ENCODE measurements at places on chromosomes 2 and 18.

- no peak for DNase-seq
Measured at GRCh38 chr2:236601316-236602202, 31.9 kb downstream of the ACKR3 start.

DNA sequence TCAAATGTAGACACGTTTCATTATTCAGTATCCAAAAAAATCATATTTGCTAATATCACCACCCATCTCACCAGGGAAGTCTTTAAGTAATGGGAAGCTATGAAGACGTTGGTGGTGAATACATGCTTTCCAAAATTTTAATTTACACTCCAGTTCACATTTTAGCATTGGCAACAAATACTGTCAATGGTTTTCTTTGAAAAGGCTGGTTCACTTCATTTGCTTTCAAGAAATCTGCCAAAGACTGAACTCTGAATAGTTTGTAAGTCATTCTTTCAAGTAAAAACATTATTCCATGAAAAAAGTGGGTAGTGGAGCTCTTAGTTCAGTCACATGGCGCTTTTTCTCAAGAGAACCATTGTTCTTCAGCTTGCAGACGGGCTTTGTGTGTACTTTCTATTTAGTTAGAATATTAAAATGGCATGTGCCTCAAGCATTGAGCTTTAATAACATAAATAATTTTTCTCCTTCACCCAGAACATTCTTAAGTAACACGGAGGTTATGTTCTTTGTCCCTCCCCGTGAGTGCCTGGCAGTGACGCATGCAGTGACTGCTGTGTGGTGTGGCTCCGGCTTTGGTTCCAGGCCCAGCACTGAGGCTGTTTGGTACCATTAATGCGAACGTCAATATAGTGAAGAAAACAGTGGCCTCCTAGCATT, 300.0 kb upstream of the HDAC4 start:
- no peak for DNase-seq

- DNase-seq, result no peak
Measured at GRCh38 chr2:182377467-182377866, 49.4 kb downstream of the PDE1A start.

DNA sequence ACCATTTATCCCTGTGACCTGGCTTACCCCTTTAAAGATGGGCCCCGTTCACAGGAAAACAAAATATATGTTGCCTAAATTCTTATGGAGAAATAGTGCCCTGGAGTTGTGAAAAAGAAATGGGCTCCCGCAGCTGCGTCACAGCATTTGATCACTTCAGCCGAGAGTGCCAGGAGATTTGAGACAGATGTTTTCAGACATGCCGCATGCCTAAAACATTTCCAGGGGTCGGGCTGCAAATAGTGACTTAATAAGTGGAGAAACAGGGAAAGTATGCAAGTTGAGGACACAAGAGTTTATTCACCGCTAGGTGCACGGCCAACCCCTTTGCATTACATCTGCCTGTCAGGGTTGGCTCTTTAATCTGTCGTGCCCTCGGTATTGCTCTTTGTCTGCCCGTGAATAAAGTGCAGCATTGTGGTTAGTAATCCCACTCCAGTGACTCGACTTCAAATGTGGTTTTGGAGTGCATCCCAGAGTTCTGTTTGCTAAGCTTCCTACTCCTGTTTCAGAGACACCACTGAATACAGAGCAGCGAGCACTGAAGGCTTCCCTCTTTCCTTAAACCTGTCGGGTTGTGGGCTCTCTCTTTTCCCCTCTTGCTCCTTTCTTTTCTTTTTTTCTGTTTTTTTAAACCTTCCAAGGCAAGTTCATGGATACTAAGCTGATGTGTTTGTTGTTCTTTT, 187.5 kb downstream of the LTBP1 start:
- DNase-seq, result no peak

- no peak for DNase-seq
Measured at GRCh38 chr18:9952633-9953416, 39.0 kb downstream of the VAPA start.

- DNase-seq, result no peak
Measured at GRCh38 chr18:56162311-56163265, 475.8 kb downstream of the TXNL1 start.

DNA sequence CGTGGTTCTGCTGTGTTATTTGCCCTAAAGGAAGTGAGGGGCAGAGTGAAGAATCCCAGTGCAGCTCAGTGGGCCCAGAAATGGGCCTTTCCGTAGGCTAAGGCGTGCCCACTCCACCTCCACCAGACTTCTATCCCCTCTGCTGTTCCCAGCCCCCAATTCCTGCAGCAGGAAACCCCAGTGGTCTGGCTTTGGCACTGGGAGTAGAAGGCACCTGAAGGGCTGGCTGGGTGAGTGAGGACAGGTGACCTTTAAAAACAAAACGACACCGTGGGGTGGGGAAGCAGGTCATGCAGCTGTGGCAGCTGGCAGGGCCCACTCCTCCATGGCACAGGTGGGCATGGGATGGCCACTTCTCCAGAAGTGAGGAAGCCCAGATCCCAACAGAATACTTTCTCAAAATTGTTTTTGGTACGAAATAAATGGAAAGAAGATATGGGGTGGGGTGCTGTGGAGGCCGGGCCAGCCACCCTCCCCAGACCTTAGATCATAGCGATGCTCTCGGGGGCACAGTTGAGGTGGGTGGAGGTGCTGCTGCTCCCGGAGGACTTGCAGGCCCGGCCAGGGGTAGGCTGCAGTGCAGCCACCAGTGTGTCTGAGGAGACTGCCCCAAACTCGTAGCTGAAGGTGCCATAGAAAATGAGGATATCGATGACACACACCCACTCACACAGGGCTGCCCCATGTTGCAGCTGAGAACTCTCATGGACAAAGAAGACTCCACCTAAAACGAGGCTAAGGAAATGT, 3.2 kb downstream of the RNF181 start:
- DNase-seq, result no peak

GRCh38 chr18:57150081-57150480, 3.2 kb downstream of the BOD1L2 start:
- DNase-seq, result no peak

GRCh38 chr2:159968279-159968900, 94.0 kb downstream of the PLA2R1 start:
- DNase-seq, result no peak

GRCh38 chr18:52670896-52671295, 330.9 kb downstream of the DCC start:
- DNase-seq, result no peak

GRCh38 chr2:165647409-165647808, 146.6 kb downstream of the GALNT3 start:
- no peak for DNase-seq

DNA sequence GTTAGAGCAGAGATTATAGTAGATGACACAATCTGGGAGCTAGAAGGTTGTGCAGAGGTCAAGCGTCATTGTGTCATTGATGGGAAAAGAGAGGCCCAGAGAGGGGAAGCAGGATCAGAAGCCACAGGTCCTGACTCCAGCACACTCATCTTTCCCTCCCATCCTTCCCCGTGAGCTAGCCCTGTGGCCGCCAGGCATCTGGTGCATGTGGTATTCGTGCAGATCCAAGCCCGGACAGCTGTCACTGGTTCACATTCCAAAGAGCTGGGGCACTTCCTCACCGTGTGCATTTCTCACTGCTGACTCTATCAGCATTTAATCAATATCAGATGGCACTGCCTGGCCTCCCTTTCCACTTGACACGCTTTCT, 94.1 kb upstream of the THOC1 start:
- DNase-seq, result no peak

- no peak for DNase-seq
Measured at GRCh38 chr2:43288417-43289305, 62.3 kb upstream of the ZFP36L2 start.

- no peak for DNase-seq
Measured at GRCh38 chr2:109475531-109476210, 138.1 kb downstream of the SEPTIN10 start.

DNA sequence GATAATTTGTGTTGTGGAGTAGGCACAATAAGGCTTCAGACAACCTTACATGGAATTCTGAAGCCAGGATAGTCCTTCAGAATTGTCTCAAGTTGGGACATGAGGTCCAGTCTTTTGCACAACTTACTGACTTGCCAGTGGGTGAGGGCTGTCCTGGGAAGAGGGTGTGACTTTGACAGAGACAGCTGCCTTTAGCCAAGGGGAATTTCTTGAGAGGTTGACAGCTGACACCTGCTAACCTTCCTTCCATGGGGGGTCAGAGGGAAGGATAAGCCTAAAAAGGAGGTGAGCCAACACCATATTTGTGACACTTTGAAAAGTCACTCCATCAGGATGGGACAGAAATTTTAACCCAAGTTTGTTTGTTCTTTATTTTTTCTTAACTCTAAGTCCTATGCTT, 907.8 kb upstream of the CRIM1 start:
- no peak for DNase-seq

DNA sequence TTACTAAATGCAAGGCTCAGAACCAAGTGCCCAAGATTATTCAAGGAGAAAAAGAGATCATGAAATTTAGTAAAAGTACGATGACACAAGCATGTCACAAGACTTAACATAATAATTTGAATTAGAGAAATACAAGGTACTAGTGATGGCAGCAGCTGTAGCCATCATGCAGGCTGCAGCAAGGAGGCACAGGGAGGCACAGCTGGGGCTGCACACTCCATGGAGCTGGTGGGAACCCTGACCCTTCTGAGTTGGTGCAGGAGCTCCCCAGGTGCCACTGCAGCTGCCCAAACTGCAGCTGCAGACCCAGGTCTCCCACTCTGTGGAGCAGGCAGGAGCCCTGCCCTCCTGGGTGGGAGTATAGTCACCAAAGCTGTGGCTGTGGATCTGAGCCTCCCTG, 46.0 kb downstream of the COL3A1 start:
- no peak for DNase-seq

- no peak for DNase-seq
Measured at GRCh38 chr2:143802871-143803650, 673.8 kb downstream of the ARHGAP15 start.

GRCh38 chr2:25073025-25073424, 31.1 kb downstream of the EFR3B start:
- DNase-seq, result no peak

DNA sequence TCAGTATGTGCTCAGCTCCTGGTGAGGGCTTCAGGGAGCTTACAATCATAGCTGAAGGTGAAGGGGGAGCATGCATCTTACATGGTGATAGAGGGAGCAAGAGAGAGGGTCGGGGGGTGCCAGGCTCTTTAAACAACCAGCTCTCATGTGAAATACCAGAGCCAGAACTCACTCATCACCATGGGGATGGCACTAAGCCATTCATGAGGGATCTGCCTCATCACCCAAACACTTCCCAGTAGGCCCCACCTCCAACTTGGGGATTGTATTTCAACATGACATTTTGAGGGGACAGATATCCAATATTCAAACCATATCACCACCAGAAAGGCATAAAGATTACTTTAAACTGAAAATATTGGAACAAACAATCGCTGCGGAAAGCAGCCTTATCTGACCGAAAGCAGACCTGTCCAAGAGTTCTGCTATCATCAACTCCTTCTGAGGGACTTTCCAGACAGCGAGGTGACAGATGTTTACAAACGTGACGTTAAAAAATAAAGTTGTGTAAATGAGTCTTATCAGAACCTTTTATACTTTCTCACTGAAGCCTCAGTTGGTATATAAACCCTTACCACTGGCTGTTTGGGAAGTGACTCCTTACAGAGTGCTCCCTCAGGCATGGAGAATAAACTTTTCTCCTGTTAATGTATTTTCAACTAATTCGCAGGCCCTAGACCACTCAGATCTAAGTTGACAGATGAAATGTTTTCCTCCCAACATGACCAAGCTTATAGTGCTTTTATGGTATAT, 35.5 kb upstream of the PTH2R start:
- no peak for DNase-seq

DNA sequence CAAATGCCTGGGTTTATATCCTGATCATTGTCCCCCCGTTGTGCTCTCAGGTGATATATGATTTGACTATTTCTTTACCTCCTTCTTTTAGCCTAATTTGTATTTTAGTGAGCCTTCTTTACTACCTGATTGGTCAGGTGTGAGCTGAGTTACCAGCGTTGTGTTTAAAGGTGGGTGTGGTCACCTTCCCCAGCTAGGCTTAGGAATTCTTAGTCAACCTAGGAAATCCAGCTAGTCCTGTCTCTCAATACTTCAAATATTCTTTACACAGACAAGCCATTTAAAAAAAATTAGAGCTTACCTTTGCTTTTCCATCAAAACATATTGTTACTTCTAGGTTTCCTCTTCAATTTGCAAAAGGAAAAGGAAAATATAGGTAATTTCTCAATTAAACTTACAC, 30.2 kb downstream of the KYNU start:
- DNase-seq, result no peak

DNA sequence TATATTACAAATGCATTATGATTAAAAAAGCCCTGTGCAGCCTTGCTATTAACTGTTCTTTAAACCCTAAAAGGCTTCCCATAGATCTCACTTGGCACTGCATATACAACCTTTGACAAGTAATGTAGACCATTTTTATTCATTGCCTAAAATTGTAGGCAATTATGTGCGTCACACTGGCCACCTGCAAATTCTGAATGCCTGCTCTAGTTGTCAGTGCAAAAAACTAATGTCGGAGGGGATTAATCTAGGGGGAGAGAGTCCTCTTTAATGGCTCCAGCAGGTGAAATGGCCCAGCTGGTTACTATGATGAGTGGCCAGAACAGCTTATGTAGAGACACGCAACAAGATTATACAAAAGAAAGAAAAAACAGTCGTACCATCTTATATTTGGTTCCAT, 123.2 kb downstream of the OLA1 start:
- DNase-seq, result no peak

DNA sequence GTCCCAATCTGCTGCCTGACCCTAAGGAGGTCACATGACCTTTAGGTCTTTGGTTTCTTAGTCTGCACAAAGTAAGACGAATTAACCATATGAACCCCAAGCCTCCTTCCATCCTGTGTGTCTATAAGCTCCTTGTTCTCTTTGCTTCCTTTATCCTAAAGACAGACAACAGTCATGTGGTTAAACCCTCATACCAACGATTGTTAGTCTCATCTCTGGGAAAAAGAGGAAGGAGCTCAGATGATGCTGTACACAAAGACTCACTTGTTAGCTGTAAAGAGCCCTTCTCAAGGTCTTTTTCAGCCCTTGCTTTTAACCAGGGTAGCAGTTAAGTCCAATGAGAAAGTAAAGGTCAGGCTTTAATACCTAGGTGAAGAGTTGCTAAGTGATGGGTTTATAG, 443.7 kb downstream of the TNS1 start:
- no peak for DNase-seq

GRCh38 chr2:105888625-105889024, 143.9 kb downstream of the NCK2 start:
- DNase-seq, result peak; percentile 29

DNA sequence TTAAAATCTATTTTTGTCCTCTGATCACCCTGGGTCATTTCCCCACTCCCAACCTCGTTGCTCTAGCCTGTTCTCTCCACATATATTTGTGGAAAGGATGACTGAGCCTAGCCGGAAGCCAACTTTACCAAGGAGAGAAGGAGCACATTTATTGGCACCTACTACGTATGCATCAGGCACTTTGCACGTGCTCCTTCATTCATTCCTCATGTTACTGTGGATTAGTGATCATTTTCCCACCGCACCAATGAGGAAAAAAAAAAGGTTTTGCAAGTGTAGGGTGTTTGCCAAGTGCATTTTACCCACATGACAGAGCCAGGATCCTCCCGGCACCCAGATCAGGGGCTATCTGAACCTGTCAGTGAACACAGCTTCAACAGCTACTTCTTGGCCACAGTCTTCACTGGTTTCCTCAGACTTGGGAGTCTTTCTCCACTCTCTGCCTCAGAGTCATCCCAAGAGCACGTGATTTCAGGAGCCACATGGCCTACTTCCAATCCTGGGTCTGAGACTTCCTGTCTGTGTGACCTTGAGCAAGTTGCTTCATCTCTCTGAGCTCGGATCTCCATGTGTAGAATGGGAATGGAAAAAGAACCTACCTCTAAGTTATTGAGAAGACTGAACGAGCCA, 1.9 kb upstream of the C1QL2 start:
- DNase-seq, result no peak

GRCh38 chr2:166090346-166090745, 37.5 kb downstream of the SCN1A start:
- DNase-seq, result no peak
